Renal cortex interstitium (tissue), 15 donors: ENCODE measurements at places on chromosomes 6 and 20.

DNA sequence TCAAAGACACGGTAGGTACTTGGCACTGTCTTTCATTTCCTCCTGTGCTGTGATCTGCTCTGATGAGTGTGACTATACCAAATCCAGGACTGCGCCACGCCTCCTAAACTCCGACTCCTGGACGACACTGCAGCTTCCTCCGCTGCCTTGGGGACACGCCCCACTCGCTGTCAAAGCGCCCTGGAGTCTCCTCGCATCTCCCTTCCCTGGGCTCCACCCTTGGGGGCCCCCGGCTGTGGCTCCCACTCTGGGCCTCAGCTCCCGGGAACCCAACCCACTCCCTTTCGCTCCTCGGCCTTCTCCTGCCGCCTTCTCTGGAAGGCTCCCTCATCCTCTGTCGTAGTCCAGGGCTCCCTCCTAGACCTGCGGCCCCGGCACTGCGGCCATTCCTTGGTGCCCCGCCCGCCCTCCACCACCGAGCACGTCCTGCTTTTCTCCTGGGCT lies 61.2 kb downstream of the RSPH3 start:
- no peak for DNase-seq

DNA sequence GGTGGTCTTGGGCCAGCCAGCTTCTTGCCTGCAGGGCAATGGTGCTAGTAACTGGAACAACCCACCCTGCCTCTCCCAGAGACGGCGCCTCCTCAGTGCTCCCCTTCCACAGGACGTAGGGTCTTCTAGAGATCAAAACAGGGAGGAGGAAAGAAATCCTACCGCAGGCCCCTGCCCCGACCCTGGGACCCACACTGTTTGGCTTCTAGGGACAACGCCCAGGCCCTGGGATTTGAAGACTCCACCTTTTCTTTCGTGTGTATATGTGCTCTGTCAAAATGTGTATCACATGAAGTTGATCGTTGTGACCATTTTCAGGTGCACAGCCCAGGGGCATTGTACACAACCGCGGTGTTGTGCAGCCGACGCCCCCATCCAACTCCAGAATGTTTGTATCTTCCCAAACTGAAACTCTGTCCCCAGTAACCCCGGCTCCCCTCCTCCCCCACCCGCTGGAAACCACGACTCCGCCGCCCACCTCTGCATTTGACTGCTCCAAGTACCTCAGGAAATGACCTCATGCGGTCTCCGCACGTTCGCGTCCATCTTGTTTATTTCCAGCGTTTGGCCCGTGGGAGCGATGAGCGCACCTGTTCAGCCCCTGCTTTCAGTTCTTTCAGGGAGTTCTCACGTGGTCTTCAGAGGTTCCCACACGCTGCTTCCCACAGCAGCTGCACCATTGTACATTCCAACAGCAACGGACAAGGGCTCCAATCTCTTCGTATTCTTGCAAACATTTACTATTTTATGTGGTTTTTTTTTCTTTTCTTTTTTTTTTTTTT lies 3.4 kb upstream of the BHLHE23 start:
- no peak for DNase-seq

GRCh38 chr6:36515844-36516243 lies 31.4 kb downstream of the STK38 start:
- no peak for DNase-seq

DNA sequence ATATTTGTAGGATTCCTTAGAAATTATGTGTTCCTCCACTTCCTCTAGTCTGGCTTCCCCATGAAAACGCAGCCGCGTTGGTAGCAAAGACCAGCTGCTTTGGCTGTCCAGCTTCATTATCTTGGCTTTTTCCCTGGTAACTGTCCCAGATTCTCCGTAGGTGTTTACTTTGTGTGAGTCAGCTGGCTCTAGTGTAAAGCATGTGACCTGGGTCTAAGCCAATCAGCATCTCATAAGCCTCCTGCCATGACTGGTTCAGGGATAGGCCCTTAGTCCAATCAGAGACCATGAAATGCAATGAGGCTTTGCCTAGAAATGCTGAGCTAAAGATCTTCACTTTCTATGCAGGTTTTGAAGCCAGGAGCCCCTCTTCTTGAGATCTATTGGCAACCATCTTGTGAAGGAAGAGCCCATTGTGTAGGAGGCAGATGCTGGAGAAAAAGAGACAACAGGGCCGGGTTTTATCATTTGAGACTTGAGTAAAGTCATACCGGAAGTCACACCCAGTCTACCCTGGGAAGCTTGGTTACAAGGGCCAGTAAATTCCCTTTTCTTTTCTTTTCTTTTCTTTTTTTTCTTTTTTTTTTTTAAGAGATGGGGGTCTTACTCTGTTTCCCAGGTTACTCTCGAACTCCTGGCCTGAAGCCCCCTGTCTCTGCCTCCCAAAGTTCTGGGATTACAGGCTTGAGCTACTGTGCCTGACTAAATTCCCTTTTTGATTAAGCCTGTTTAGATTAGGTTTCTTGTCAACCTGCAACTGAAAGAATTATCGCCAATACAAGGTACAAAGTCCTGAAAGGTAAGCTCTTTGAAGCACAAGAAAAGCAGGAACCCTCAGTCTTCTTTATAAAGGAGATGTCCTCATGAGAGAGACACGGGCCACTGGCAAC lies 256.5 kb upstream of the RREB1 start:
- no peak for DNase-seq

DNA sequence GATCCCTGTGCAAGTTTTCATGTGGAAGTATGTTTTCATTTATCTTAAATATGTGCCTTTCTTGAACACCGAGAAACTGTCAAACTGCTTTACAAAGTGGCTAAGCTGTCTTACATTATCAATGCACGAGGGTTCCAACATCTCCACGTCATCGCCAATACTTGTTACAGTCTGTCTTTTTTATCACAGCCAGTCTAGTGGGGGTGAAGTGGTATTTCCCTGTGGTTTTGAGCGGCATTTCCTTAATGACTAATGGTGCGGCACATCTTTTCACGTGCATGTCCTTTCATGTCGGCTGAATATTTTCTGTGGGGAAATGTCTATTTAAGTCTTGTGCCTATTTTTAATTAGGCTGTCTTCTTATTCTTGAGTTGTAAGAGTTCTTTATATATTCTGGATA lies 280.4 kb downstream of the FOXC1 start:
- DNase-seq = no peak

DNA sequence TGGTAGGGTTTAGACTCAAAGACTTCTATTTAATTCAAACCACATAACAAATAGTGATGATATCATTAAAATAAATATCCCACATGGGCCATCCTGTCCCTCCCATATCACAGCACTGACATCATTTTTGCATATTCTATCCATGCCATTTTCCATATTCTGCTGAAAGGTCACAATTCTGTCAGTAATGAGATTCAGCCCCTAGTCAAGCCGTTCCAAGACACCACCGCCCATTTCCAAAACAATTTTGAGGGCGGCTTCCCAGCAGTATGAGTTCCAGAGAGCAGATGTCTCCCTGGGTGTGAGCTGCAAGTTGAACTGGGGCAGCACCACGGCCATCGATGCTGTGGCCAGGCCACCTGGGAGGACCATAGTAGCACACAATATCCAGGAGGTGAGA lies 65.1 kb upstream of the PLEKHG1 start:
- no peak for DNase-seq

- DNase-seq = no peak
These were observed 264.5 kb downstream of the CDH4 start for GRCh38 chr20:61516346-61517208.

GRCh38 chr6:131519670-131520436 lies 53.2 kb upstream of the ARG1 start:
- DNase-seq = no peak

GRCh38 chr6:20632696-20633095 lies 98.4 kb downstream of the CDKAL1 start:
- no peak for DNase-seq

DNA sequence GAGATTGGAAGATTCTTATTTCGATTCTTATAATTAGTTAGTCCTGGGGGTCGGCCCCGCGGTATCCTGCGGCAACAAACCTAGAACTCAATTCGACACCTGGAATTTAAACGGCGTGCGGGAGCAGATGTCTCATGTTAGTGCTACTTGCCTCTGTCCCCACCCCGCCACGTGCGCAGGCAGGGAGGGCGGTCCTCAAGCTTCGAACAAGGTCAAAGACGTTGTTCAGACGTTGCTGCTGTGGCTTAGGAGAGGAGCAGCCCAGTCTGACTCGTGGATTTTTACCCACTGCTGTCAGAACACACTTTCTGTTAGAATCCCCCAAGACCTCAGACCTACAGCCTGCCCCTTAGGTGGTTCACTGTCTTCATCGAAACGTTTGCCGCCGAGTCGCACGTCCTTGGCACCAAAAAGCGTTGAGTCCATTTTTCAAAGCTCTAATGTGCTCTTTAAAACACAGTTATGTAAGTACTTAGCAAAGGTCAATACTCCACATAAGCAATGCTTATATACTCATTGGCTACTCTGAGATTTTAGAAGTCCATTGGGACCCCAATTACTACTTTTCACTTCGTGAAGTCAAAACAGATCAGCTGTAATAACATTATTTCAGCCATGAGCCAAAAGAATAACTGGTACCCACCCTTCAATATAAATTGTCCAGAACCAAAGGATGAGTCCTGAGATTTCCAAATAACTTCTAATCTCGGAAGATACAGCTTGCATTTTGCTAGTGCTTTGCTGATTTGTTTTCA lies 2.7 kb upstream of the C6orf62 start:
- no peak for DNase-seq

- DNase-seq = no peak
These were observed 35.7 kb upstream of the ZNF391 start for GRCh38 chr6:27352850-27353249.

DNA sequence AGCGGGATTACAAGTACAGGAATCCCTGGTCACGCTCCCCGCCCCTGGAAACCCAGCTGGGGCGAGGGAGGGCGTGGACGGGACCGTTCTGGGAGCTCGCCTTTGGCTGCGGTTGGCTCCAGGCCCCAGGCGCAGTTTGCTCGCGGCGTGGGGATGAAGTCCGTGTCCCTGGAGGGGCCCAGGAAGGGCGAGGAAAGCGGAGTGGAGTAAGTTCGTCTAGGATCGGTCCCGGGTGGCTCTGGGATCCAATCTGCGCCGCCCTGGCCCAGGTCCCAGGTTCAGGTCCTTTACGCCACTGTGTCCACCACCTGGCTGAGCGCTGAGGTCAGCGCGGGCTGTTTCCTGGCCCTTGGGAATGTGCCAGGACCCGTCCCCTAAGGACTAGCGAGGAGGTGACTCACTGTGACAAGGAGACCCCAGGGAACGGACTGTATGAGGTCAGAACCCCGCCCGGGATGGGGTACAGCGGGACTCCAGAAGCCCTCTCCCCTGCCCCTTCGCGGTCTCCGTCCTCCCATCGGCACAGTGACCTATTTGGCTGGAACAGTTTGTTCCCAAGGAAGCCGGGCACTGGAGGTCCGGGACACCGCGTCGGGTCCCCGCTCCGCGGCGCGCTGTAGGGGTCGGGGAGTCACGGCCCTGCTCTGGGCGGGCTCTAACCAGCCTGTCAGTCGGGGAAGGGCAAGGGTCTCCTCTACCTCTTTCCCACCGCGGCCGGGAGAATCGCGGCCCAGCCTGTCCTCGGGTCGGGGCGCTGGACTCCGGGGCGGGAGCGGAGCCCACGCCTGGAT lies 724 bp downstream of the CDKN1A start:
- no peak for DNase-seq
